ENCODE measurements at places on chromosomes 6 and 20.

GRCh38 chr6:14276667-14277404, 159.3 kb downstream of the CD83 start:
- no peak for DNase-seq

DNA sequence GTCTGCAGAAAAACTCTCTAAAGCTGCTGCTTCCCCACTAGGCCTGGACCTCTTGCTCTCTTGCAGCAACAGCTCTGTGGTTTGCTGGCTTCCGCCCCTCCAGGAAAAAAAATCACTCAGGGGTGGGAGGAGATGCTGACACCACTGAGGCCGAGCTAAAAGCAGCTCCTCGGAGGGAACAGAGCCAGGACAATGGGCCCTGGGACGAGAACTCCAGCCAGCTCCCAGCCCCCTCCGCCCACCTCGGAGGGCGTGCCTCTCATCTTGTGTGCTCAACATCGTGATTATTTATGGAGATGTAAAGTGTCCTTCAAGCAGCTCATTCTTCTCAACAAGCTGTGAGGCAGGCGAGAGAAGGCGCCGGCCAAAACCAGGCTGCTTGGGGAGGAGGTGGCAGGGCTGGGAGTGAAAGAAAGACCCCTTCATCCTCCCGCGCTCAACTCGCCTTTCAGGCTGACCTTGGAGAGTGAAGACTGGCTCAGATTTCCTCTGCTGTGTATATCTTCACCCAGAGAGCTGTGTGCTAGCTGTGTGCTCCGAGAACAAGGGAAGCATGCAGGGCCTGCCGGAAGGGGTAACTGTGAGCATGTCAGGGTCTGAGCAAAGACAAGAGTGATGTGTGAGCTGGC, 53.5 kb upstream of the LRFN2 start:
- DNase-seq, result no peak

GRCh38 chr6:7334685-7335084, 21.7 kb upstream of the SSR1 start:
- no peak for DNase-seq

- no peak for DNase-seq
These were observed 14.8 kb upstream of the ADGB start for GRCh38 chr6:146583966-146584365.

DNA sequence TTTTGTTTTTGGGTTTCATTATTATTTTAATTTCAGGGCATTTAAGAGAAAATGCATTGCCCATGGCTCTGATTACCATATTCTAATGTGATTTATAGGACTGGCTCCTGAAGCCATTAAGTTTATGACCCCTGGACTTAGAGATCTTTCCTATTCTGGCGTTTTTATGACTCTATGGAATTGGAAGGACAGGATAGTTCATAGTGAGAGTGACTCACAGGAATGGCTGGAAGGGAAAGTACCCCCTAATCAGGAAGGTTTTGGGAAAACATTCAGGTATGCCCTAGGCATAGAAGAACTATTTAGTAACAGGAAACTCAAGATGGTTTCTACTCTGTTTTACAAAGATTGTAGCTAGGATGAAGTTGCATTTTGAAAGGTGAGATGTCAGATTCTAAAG, 108.6 kb upstream of the SLC2A12 start:
- DNase-seq, result no peak
